IPS DF 6.9 (cell line): ENCODE measurements at places on chromosomes 13 and 19.
A peak's percentile ranks its signal among the peaks of the same experiment; 100 is the strongest.

DNA sequence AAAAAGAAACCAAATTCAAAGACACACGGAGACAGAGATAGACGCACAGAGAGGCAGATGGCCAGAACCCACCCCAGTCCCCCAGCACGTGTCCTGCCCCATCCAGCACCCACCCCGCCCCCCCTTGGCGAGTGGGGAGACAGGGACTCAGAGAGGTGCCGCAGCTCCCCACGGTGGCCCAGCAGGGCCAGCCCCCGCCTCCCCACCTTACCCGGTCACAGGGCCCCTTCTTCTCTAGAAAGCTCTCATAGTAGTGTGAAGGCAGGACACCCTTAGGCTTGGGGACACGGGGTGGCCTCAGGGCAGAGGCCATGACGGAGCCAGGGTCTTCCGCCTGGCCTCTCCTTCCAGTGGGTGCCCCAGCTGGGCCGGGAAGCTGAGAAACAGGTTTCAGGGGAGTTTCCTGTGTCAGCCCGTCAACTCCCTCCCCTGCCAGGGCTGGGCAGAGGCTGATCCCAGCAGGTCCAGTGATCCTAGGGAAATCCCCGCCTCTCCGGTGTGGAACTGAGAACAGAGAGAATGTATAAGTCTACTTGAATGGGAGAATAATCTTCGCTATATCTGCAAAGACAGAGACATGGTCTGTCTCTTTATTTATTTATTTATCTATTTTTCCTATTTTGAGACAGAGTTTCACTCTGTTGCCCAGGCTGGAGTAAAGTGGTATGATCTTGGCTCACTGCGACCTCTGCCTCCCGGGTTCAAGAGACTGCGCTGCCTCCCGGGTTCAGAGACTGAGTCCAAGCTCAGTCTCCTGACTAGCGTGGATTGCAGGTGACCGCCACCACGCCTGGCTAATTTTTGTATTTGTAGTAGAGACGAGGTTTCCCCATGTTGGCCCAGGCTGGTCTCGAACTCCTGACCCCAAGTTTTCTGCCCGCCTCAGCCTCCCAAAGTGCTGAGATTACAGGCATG, at the start of gene STAP2:
Gene STAP2 (minus strand): TSS at position 387 of the 915 bp plus-strand sequence. CDS start 74 bp downstream, at position 313.
- no peaks in the 10 kb centered on the region for H3K27me3 ChIP-seq
- no peaks in the 10 kb centered on the region for H3K36me3 ChIP-seq
- no peak within 1 kb of the TSS for H3K27ac ChIP-seq
- H3K4me1 ChIP-seq = peaks cover 3% of the 10 kb centered on the region; the same call in 1 of the 2 replicates
- DNase-seq = no peak
- H3K4me3 ChIP-seq = peak within 1 kb of the TSS; percentile 21; the same call in 1 of the 2 replicates

GRCh38 chr13:44868397-44868796, 120.9 kb downstream of the NUFIP1 start:
- H3K4me1 ChIP-seq = no peaks in the 10 kb centered on the region
- H3K27me3 ChIP-seq = no peaks in the 10 kb centered on the region
- no peak for DNase-seq
- no peak overlapping the region for H3K27ac ChIP-seq
- H3K36me3 ChIP-seq = no peaks in the 10 kb centered on the region
- no peak overlapping the region for H3K4me3 ChIP-seq

DNA sequence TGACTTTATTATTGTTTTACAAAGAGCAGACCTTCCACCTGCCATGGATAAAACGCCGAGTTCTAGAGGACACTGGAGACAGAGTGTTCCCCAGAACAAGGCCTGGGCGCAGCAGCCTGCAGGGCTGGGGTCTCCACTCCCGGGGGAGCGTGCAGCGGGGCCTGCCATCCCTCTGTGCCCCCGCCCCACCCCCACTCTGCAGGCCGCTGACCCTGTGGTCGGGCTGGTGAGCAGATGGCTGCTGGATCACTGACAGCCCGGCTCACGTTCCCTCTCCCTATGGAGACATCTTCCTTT, 8.6 kb upstream of the PTBP1 start:
- DNase-seq = no peak
- H3K27ac ChIP-seq = no peak overlapping the region
- no peak overlapping the region for H3K4me3 ChIP-seq
- peaks cover 9% of the 10 kb centered on the region for H3K4me1 ChIP-seq
- no peaks in the 10 kb centered on the region for H3K36me3 ChIP-seq
- H3K27me3 ChIP-seq = no peaks in the 10 kb centered on the region

DNA sequence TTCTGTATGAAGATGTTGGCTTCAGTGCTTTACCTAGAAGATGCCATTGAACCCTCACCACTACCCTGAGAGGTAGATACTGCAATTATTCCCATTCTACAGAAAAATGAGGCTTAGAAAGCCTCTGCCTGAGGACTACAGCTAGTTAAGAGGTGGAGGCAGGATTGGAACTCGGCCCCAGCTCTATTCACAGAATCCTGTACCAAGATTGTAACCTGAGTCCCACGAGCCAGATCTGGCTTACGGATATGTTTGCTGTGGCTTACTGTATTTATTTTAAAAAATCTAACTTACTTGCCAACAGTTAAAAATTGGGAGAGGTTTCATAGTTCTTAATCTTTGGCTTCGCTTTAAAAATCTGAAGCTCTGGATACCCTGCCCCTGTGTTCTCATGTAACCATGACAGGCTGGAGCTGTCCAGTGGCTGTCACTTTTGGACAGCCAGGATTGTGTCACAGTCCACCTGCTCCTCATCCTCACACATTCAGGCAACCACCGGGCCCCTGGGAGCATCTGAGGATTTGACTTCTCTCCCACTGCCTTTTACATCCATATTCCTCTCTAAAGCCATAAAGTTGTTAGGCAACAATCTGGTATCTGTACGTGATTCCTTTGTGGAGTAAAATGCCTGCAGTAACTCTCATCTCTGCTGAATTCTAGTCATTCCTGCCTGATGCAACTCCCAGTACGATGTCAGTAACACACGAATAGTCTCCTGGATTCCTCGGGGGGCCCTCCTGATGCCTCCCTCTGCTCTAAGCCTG, 160.8 kb upstream of the SERP2 start:
- no peaks in the 10 kb centered on the region for H3K27me3 ChIP-seq
- no peak overlapping the region for H3K4me3 ChIP-seq
- no peaks in the 10 kb centered on the region for H3K4me1 ChIP-seq
- H3K27ac ChIP-seq = no peak overlapping the region
- no peaks in the 10 kb centered on the region for H3K36me3 ChIP-seq
- DNase-seq = no peak

DNA sequence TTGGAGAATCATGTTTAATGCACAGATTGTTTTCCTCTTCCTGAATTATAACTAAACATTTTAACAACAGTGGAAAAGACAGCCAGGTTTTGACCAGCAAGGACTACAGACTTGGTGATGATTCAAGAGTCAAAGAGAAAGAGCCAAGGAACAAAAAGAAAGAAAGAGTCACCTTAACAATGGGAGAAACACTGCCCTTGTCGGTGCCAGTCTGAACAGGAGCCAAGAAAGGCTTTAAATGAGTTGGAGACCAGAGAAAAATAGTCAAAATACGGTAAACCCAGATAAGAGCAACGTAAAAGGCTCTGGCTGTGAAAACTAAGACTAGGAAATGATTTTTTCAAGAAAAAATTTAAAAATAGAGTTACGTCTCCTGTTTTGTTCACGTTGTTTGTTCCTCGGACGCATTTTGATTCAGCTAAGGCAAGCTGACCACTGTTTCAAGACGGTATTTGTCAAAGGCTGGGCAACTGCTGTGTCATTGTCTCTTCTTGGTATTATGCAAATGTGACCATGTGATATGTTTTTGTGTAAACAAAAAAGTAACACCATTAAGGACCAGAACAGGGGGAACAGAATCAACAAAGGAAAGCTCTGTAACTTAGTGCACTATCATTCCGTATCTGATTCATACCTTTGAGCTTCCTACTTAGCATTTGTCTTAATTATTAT, 634.5 kb downstream of the LIG4 start:
- H3K4me1 ChIP-seq = peaks cover under 1% of the 10 kb centered on the region; the same call in 1 of the 2 replicates
- DNase-seq = no peak
- H3K4me3 ChIP-seq = no peak overlapping the region

- H3K36me3 ChIP-seq = no peaks in the 10 kb centered on the region
- DNase-seq = no peak
- H3K27me3 ChIP-seq = no peaks in the 10 kb centered on the region
These were observed 71.5 kb downstream of the DNAJC15 start for GRCh38 chr13:43094901-43095300.

- H3K27ac ChIP-seq = no peak overlapping the region
- no peaks in the 10 kb centered on the region for H3K36me3 ChIP-seq
These were observed 342.7 kb upstream of the SGCG start for GRCh38 chr13:22837980-22838647.

GRCh38 chr19:19559931-19560330, 21.9 kb downstream of the CILP2 start:
- H3K4me3 ChIP-seq = no peak overlapping the region
- no peaks in the 10 kb centered on the region for H3K27me3 ChIP-seq
- peaks cover 2% of the 10 kb centered on the region for H3K4me1 ChIP-seq
- no peak overlapping the region for H3K27ac ChIP-seq
- DNase-seq = no peak

GRCh38 chr13:91017031-91017668, 330.3 kb upstream of the MIR17HG start:
- no peak overlapping the region for H3K4me3 ChIP-seq
- H3K36me3 ChIP-seq = no peaks in the 10 kb centered on the region
- H3K4me1 ChIP-seq = no peaks in the 10 kb centered on the region
- peak; percentile 9 for DNase-seq

DNA sequence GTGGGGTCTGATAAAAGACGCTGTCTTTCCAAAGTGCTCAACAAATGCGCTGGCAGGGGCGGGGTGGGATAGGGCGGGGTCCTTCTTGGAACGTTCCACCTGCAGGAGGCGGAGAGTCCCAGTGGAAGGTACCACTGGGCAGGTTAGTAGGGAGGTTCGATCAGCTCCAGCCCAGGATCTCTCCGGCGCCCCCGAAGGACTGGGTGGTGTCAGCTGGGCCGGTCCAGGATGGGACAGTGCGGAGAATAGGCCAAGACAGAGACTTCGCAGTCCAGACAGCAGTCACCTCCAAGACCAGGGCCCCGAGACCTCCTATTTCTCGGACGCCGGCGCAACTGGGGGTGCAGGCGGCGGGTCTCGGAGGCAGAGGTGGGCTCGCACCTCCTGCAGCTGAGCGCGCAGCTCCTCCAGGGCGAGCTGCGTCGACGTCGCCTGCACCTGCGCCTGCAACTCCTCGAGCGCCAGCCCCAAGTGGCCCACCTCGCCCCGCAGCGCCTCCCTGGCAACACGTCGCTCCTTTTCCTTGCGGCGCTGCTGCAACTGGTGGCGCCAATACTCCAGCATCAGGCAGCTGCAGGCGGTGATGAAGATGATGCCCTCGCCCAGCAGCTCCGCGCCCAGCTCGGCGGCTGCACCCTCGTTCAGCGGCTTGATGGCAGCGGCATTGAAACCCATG, 21.6 kb downstream of the VASP start:
- H3K4me3 ChIP-seq = peak overlapping the region; percentile 36; the same call in 1 of the 2 replicates
- no peak overlapping the region for H3K27ac ChIP-seq
- peaks cover 6% of the 10 kb centered on the region; the same call in 1 of the 2 replicates for H3K4me1 ChIP-seq
- H3K27me3 ChIP-seq = no peaks in the 10 kb centered on the region
- peaks cover 13% of the 10 kb centered on the region for H3K36me3 ChIP-seq
- DNase-seq = peak; percentile 87

DNA sequence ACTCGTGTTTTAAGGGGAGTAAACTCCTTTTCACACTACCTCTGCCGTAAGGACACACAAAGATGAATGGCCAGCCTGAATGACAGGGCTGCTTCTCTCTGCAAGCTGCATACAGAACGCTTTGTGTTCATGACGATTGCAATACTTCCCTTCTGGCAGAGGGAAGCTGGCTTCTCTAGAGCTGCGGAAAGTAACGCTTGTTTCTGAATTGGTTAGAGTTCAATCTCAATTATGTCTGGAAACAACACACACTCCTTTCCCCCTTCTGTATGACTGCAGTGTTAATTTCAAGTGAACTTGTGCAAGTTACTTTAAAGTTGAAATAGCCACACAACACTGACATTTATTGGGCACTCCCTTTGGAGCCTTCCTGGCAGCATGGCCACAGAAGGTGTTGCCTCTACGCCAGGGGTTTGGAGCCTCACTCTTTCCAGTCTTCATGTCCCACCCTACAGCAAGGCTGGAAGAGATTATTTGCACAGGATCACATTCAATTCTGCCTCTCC, 242.6 kb downstream of the NDFIP2 start:
- no peaks in the 10 kb centered on the region for H3K4me1 ChIP-seq
- no peaks in the 10 kb centered on the region for H3K36me3 ChIP-seq
- no peaks in the 10 kb centered on the region for H3K27me3 ChIP-seq
- H3K27ac ChIP-seq = no peak overlapping the region

GRCh38 chr19:7115721-7116120, 46.2 kb downstream of the ZNF557 start:
- no peak overlapping the region for H3K4me3 ChIP-seq
- peaks cover 9% of the 10 kb centered on the region for H3K36me3 ChIP-seq
- no peak overlapping the region for H3K27ac ChIP-seq
- no peaks in the 10 kb centered on the region for H3K4me1 ChIP-seq
- DNase-seq = no peak

DNA sequence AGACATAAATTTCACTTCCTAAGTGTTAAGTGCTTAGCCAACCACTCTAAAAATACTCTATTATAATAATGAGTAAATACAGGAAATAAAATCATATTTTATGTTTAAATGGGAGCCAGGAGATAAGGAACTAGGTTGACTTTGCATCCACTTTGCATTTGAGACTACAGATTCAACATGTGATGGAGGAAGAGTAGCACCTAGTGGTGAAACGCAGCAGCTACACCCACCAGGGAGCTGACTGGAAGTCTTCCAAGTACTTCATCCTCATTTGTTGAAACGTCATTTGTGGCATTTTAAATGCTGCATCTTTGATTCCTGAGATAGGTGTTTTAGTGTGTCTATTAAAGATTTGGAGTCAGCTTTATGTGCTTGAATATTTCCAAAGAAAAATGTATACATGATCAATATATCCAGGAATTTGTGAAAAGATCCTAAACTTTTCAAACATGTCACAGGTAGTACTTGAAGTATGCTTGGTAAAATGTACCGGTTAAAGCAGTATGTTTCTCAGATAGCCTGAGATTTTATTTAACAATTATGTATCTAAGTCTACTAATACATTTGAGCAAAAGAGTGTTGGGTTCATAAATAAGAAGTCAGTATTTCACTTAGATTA, 17.4 kb upstream of the KCTD12 start:
- no peak for DNase-seq
- H3K4me1 ChIP-seq = no peaks in the 10 kb centered on the region
- H3K36me3 ChIP-seq = no peaks in the 10 kb centered on the region
- H3K27ac ChIP-seq = no peak overlapping the region
- H3K4me3 ChIP-seq = no peak overlapping the region
- H3K27me3 ChIP-seq = no peaks in the 10 kb centered on the region

- H3K27ac ChIP-seq = no peak overlapping the region
- peaks cover 4% of the 10 kb centered on the region; the same call in 1 of the 2 replicates for H3K36me3 ChIP-seq
- no peak for DNase-seq
- no peaks in the 10 kb centered on the region for H3K4me1 ChIP-seq
- no peak overlapping the region for H3K4me3 ChIP-seq
These were observed 25.0 kb downstream of the RFC3 start for GRCh38 chr13:33842986-33843385.

DNA sequence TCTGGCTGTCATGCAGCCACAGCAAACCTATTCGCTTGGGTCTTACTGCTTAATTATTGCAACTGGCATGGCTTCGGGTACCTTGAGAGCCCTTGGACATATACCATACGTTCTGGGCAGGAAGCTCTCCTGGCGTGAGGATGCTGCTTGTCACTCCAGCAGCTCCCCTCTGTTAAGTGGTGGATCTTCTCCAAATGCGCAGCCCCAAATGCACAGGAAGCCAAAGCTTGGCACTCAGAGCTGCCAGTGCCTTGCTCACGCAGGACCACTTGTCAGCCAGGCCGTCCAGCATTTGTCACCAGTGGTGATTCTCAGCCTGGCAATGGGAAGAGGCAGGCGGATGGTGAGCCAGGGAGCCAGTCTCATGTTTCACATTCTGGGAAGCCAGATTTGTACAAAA, 158.6 kb downstream of the KATNAL1 start:
- no peaks in the 10 kb centered on the region for H3K27me3 ChIP-seq
- H3K36me3 ChIP-seq = no peaks in the 10 kb centered on the region
- H3K4me1 ChIP-seq = no peaks in the 10 kb centered on the region
- no peak for DNase-seq
